ENCODE measurements at places on chromosomes 12 and 14.
A peak's percentile ranks its signal among the peaks of the same experiment; 100 is the strongest.

GRCh38 chr14:71726580-71727021 is 205.6 kb upstream of the RGS6 start:
- no peak for DNase-seq

GRCh38 chr14:94054401-94054800 is 26.6 kb downstream of the DDX24 start:
- DNase-seq = no peak

DNA sequence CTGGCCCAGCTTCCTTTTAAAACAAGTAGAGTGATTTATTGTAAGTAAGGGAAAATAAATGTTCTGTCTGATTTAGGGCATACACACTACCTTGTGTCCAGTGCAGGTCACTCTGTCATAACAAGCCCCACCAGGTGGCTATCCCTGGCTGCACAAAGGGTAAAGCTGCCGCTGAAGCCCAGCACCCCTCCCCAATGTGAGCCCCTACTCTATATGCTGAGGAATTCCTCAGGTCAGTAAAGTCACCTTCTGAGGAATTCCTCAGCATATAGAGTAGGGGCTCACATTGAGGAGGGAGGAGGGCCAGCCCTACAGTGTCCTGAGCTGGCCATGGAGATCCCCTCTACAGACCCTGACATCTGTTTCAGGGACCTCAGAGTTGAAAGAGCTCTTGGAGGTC is 67.2 kb downstream of the TBC1D30 start:
- DNase-seq = no peak

DNA sequence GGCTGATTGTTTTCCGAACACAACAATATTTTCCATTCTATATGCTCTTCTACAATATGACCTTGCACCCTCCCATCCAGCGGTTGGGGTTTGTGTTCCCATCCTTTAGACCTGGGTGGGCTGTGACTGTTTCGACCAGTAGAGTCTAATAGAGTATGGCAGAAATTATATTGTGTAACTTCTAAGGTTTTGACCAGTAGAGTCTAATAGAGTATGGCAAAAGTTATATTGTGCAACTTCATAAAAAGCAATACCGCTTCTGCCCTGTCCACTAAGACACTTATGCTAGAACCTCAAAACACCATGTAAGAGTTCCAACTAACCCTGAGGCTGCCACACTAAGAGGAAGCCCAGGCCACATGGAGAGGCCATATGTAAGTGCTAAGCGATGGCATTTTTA is 719.7 kb upstream of the TBX3 start:
- no peak for DNase-seq

- DNase-seq = no peak
Observed at GRCh38 chr12:76679778-76680177, 84.1 kb upstream of the ZDHHC17 start.

GRCh38 chr14:83071888-83072501 is 1538.3 kb upstream of the SEL1L start:
- peak; percentile 23 for DNase-seq

- DNase-seq = no peak
Observed at GRCh38 chr14:96407935-96408570, 16.1 kb downstream of the AK7 start.
